ENCODE measurements at places on chromosomes 5 and 9.

- DNase-seq = no peak
These were observed 2.7 kb downstream of the SURF1 start for GRCh38 chr9:133353548-133353947.

DNA sequence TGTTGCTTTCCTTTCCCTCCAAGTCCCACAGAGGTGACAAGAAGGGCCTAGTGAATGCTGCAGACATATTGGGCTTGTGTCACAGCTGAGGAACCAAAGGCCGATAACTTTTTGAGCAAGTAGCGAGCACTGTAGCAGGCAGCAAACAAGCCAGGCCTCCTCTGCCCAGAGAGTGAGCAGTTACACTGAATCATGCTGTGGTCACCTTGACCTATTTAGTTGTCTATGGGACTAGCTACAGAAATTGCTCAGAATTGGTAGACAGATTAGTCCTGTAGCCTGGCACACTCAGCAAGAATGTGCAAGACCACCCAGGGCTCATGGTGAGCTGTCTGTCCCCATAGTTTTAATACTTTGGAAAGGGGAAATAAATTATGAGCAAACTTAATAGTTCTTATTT is 25.2 kb downstream of the ZCCHC9 start:
- DNase-seq = no peak

- no peak for DNase-seq
These were observed 74.1 kb upstream of the CCL21 start for GRCh38 chr9:34783951-34784487.

DNA sequence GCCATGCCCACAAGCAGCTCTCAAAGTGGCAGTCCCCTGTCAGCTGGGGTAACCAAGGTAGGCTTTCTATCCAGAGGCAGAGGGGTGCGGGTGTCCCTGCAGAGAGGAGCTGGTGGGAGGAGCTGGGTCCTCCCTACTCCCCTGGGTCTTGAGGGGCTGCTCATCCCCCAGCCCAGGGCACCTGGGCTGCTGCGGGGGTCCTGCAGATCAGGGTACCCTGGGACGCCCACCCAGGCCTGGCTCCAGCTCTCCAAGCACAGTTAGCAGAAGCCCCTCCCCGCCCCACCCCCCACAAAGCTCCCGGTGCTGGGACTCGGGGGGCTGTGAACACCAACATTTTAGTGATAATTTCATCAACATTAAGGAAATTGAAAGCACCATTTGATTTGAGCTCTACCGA is 29.8 kb downstream of the VAV2 start:
- no peak for DNase-seq

DNA sequence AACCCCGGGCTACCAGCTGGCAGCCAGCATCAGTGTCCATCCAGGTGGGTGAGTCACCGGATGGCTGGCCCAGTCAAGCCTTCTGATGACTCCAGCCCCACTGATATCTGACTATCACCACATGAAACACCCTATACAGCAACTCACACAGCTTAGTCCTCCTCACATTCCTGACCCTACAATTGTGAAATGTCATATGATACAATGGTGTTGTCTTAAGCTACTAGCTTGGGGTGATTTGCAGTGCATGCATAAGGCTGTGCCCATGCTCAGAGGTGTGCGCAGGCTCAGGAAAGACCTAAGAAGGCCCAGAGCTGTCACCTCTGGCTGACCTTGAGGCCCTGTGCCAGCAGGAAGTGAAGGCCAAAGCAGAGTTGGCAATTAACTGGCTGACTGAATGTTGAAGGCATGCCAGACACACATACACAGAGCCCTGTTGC is 21.5 kb upstream of the SEMA4D start:
- DNase-seq = no peak
